Fibroblast of lung (primary cell): ENCODE measurements at places on chromosomes 6 and 20. TPM values are rescaled to one million over a fixed set of nuclear protein-coding genes. Genes with fewer than 3 reads are reported as not detected.

DNA sequence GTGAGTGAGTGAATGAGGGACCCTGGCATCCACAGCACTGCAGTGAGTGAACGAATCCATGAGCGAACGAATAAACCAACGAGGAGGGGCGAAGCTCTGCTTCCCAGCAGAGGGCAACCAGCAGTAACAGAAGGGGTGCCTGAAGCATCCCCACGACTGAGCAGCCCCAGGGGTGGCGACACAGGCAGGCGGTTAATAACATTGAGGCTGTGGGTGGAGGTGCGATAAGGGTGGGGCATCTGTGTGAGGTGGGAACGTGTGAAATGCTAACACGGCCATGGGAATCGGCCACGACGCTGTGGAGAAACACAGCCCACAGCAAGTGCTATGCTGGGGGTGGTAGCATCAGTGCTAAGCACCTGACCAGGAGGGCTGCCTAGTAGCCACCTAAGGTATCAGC lies 75.9 kb downstream of the TAF4 start:
- DNase-seq = no peak

GRCh38 chr20:50948132-50948785 lies 10.1 kb downstream of the DPM1 start:
- DNase-seq = no peak

DNA sequence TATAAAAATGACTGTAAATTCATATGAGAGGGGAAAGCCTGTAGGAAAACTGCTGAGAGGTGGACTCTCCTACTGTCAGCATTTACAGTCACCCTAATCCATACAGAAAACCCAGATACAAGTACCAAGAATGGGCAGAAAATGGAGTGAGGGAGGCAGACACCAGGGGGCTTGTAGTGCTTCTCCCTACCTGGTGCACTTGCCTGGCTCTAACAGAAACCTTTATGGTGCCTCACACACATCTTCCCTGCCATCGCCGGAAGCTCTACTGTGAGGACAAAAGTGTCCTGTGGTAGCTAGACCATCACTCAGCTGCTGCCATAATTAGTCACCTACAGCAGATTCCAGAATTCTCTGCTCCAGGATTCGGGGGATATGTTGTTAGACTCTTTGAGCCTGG lies 441.3 kb downstream of the TFAP2B start:
- DNase-seq = no peak

- no peak for DNase-seq
Observed at GRCh38 chr20:8675896-8676295, 393.0 kb upstream of the PLCB4 start.

GRCh38 chr6:134663356-134663755 lies 286.5 kb downstream of the ALDH8A1 start:
- no peak for DNase-seq

GRCh38 chr20:24131684-24132083 lies 143.1 kb upstream of the GGTLC1 start:
- DNase-seq = no peak

- DNase-seq = no peak
Observed at GRCh38 chr6:113662093-113662665, 195.0 kb upstream of the MARCKS start.

DNA sequence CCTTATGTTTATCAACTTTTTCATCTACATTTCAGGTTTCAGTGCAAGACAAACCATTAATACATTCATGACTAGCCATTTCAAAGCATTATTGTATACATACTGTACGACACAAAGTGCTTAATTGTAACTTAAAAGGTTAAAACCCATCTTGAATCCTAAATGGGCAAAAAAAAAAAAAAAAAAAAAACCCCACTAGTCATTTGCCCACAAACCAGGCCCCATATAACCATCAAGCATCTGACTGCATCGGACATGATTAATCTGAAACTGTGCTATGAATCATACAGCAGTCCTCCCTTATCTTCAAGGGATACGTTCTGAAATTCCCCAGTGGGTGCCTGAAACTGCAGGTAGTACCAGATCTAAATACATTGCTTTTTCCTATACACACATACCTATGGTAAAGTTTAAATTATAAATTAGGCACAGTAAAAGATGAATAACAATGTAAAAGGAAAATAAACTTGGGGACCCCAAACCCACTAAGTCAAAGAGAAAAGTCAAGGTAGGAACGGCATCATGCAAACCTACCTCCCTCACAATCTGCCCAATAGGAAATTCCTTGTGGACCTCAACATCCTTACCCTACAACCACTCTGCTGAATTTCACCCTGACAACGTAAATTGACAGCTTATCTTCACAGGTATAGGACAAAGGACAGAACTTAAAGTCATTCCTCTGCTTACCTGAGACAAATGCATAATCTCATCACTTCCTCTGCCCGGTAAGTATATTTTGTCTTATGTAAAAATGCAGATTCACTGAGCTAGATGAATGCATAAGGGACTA lies 14.3 kb downstream of the B4GALT5 start:
- peak; percentile 26 for DNase-seq

GRCh38 chr20:51493346-51493791 lies 49.1 kb downstream of the NFATC2 start:
- DNase-seq = no peak

DNA sequence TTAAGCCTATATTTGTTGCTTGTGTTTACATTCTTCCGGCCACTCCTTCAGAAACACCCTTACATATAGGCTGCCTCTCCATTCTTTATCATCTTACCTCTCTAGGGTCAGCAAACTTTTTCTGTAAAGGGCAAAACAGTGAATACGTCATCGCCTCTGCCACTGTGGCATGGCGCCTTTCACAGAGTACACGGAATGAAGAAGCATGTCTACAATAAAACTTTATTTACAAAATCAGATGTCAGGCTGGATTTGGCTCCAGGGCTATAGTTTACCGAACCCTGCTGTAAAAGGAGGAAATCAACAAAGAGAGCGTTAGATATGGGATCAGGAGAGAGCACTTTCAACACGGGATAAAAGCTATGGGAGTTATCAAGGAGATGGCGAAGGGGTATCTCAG lies 9.3 kb upstream of the NCR2 start:
- no peak for DNase-seq

- DNase-seq = peak; percentile 90
Observed at GRCh38 chr6:81759782-81760181, 7.3 kb upstream of the TENT5A start.

DNA sequence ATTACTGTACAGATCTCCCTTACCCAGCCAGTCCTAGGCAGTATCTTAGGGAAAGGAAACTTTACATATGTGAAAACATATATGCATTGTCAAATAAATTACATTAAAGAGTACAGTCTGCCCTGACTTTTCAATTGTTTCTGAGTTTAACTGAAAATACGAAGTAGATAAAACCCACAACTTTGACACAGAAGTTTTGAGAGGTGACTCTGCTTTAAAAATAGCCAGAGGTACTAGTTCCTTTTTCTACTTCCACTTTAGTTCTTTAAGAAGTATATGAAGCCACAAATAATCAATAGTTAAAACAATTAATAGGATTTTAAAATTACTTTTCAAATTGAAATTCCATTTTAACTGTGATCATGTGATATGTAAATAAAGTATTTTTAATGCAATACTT lies 62.9 kb downstream of the BMP5 start:
- DNase-seq = no peak

DNA sequence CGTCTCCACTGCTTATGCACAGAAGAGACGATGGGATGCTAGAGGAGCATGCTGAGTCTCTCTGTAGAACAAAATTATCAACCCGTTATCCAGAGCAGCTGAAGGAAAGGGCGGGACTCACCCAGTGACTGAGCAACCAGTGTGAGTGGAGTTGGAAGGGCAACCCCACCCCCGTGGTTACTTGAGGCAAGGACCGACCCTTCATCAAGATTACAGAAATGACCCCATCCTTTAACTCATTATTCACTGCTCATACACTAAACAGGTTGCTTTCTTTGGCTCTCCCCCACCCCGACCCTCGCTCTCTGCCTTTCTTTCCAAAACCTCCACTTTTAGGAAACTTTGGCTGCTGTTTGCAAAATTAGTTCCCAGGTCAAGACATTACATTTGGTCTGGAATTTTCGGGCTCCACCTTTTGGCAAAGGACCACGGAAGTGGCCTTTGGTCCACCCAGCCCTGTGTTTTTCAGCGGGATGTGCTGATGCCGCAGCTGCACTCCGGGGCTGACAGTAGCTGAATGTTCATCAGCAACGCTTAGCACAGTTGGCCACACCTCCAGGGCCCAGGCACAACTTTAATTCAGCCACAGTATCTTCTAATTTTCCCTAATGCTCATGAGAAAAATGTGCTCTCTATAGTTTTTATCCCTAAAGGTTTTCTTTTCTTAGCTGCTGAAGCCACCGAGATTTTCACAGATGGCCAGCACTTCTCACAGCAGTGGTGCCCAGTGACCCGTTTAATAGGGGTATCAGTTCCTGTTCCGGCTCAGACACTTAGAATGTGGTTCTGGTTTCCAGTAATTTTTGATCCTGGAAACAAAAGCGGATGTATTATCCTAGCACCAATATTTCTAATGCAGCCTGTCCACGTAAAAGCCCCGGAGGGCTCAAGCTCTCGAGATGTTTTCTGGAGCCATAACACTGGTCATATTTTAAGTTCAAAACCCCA lies 103.6 kb upstream of the NXT1 start:
- DNase-seq = no peak

- no peak for DNase-seq
Observed at GRCh38 chr20:33622705-33623365, 39.3 kb upstream of the C20orf144 start.

- DNase-seq = no peak
Observed at GRCh38 chr6:170129691-170130171, 161.1 kb downstream of the DLL1 start.

GRCh38 chr6:73747289-73747688 lies 51.3 kb downstream of the CD109 start:
- DNase-seq = no peak

- peak; percentile 33 for DNase-seq
Observed at GRCh38 chr20:6975311-6975710, 207.8 kb downstream of the BMP2 start.

- DNase-seq = no peak
Observed at GRCh38 chr20:51037532-51038115, 14.7 kb upstream of the KCNG1 start.

GRCh38 chr6:3237761-3238662 lies 10.6 kb upstream of the TUBB2B start:
- DNase-seq = no peak

DNA sequence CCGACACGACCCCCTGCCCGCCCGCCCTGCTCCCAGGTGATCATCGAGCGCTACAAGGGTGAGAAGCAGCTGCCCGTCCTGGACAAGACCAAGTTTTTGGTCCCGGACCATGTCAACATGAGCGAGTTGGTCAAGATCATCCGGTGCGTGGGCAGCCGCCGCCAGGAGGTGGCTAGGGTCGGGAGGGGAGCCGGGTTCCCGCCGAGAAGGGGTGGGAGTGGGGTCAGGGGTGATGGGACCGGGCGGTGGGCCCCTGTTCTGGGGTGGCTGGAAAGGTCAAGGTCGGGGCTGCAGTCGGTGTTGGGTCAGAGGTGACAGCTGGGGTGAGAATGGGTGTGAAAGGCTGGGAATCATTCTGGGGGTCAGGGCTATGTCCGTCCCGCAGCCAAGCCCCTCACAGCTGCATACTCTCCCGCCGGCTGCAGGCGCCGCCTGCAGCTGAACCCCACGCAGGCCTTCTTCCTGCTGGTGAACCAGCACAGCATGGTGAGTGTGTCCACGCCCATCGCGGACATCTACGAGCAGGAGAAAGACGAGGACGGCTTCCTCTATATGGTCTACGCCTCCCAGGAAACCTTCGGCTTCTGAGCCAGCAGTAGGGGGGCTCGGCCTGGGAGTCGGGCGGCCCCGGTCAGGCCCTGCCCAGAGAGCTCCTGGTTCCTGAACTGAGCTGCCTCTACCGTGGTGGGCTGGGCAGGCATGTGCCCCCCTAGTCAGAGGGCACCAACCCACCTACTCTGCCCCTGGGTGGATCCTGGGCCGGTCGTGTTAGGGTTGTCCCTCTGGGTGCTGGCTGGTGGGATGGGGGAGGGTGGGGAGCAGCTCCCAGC lies 1.0 kb downstream of the MAP1LC3A start:
- DNase-seq = peak; percentile 5

The MYLK4 gene
- total RNA-seq = 0.26 and 0.33 TPM in 2 replicates

The TRIM15 gene
- total RNA-seq = not detected in 2 replicates

The CD93 gene
- total RNA-seq = under 0.01 TPM in 1 of 2 replicates, not detected in the other

The ANGPT4 gene
- total RNA-seq = under 0.01 TPM in 2 replicates

The FKBP1C gene
- total RNA-seq = 0.26 and 0.99 TPM in 2 replicates

The MCHR2 gene
- not detected in 2 replicates for total RNA-seq

The PRR18 gene
- total RNA-seq = not detected in 2 replicates
